ENCODE measurements at places on chromosomes 6 and 20.

- no peak for DNase-seq
These were observed 13.7 kb upstream of the BLCAP start for GRCh38 chr20:37541326-37541725.

- no peak for DNase-seq
These were observed 573.5 kb downstream of the COL12A1 start for GRCh38 chr6:74632196-74632875.

- DNase-seq: no peak
These were observed 19.7 kb upstream of the UTRN start for GRCh38 chr6:144265390-144265789.

- DNase-seq: no peak
These were observed 14.7 kb downstream of the SESN1 start for GRCh38 chr6:109079981-109080380.

DNA sequence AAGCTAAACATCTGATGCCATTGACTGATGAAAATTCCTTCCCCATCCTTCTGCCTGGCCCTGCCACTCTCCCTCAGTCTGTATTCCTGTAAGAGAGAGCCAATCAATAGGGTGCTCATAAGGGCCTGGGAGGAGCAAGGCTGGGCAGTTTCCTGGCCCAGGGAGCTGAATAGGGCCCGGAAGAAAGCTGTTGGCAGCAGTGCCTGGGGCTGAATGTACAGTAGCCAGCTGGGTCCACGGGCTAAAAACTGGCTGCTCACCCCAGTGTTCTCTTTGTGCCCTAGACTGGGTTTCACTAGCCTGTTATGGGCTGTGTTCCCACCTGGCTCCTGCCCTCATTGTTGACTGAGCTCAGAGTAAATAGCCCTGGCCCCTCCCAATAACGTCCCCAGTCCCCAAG lies 1.7 kb upstream of the WFDC2 start:
- DNase-seq: no peak

DNA sequence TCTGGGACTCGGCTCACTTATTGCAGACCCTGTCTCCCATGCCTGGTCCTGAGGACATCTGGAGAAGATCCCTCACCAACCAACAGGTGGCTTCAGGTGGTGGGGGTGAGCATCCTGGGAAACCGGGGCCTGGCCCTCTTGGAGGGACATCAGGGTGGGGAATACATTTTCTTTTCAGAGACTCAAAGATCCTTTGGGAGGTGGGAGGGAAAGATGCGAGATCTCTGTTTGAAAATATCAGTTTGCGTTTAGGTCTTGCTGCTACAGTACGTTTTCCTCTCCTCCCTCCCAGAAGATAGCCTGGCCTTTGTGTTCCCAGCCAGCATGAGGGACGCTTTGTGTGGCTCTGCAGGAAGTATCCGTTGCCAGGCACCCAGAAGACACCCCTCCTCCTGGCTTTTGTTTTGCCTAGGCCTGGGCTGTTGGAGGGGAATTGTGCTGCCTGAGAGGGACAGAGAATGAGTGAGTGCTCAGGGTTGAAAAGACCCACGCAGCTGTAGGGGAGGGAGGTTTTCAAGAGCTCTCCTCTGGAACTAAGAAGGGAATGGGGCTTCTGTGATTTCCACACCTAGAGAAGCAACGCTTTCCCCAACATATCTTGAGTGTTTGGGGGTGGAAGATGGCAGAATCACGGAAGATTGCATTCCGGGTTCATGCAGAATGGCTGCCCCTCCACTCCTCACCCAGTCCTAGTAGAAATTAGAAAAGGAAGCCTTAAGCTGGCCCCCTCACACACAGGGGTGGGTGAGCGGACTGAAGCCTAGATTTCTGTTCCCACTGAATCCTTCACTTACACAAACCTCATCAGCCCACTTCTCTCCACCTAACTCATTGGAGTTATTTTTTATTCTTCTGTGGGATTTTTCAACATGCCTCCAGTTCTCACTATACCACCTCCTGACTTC lies 22.0 kb upstream of the SLC2A12 start:
- no peak for DNase-seq

DNA sequence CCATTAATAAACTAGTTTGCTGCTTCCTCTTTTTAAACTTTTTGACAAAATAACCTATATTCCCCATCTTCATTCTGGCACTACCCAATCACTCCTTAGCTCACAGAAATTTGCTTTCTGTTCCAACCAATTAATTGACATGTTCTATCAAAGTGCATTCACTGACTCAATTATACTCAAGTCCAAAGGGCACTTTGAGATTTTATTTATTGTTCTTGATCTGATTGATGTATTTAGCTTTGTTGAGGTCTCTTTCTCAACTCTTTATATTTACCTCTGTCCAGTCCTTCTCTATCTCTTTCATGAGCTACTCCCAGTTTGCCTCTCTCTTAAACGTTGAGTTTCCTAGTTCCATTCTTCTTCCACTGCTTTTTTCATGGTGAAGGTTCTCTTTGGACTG lies 104.4 kb upstream of the TENT5A start:
- no peak for DNase-seq

DNA sequence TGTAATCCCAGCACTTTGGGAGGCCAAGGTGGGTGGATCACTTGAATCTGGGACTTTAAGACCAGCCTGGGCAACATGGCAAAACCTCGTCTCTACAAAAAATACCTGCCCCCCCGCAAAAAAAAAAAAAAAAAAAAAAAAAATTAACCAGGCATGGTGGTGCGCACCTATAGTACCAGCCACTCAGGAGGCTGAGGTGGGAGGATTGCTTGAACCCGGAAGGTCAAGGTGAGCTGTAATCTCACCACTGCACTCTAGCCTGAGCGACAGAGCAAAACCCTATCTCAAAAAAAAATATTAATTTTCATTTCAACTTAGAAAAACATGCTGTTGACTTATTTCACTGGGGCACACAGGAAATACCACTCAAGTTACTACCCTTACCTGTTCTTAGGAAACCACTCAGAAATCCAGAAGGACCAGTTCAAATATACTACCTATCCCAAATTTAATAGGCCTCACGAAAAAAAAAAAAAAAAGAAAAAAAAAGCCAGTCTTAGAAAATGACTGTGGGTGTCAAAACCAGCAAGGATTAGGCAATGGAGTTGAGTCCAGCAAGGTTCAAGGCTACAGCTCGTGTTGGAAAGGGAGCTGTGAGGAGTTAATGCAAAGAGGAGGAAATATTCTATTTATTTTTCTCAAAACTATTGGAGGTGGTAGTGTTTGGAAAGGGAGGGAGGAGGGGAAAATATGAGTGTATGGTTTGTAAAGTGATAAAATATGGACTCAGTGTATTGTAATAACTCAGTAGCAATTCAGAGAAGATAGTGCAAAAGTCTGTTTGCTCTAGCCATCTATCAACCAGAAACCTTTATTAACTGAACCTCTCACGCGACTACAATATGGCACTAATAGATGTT lies 33.9 kb upstream of the PIM1 start:
- no peak for DNase-seq

DNA sequence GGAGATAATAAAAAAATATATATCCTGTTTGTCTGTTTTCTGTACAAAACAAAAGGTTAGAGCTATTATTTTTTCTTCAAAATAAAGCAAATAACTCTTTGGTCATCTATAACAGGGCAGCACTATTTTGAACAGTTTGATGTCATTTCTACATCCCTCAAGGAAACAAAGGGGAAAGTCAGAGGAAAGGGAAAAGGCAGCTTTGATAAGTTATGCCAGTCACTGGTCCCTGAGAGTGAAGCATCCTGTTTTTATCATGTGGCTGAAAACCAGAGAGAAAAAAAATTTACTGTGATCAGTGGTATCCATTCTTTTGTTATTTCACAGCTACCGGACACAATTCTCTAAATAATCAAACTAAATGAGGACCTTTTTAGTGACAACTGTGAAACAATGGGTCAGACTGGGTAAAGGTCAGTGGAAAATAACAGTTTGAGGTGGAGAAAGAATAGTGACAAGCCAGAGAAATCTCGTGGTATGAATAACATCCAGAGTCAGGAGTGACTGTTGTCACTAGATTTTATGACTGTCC lies 356.0 kb downstream of the HDGFL1 start:
- no peak for DNase-seq

GRCh38 chr6:14787250-14787649 lies 458.6 kb upstream of the JARID2 start:
- DNase-seq: no peak

DNA sequence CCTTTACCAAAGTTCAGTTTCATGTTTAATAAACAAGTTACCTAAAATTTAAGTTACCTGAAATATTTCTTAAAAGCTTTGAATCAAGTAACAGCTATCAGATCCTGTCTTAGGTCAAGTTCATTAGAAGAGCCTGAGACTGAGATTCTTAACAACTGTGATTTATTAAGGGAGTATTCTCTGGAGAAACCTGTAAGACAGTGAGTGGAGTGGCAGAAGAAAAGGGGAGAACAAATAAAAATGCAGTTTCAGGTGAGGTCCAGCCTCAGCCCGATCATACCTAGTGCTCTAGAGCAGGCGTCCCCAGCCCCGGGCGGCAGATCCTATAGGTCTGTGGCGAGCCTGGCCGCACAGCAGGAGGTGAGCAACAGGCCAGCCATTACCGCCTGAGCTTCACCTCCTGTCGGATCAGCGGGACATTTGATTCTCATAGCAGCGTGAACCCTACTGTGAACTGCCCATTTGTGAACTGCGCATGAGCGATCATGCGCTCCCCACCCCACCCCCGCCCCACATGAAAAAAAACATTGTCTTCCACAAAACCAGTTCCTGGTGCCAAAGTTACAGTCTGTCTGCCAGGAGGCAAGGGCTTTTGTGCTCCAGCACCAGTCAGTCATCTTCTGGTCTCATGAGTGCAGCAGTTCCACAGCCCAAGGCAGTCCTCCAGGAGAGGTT lies 59.2 kb upstream of the ADGRB3 start:
- DNase-seq: no peak

GRCh38 chr20:2917266-2917665 lies 44.0 kb downstream of the PTPRA start:
- DNase-seq: no peak

- no peak for DNase-seq
These were observed 122.0 kb downstream of the CDK19 start for GRCh38 chr6:110693296-110693695.

DNA sequence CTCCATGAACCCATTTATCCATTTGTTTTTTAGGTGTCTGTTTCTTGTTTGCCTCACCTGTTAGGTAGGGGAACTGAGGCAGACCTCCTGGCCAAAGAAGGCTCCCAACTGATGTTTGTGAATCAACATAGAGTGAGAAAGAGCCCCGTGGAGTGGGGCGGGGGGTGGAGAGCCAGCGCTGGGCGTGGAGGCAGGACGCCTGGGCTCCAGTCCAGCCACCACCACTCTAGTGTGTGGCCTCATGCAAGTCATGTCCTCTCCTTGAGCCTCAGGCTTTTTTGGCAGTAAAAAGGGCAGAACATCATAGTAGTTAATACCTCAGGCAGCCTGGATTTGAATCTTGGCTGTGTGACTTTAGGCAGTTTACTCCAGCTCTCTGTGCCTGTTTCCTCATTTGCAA lies 42.2 kb upstream of the SCRT2 start:
- no peak for DNase-seq

DNA sequence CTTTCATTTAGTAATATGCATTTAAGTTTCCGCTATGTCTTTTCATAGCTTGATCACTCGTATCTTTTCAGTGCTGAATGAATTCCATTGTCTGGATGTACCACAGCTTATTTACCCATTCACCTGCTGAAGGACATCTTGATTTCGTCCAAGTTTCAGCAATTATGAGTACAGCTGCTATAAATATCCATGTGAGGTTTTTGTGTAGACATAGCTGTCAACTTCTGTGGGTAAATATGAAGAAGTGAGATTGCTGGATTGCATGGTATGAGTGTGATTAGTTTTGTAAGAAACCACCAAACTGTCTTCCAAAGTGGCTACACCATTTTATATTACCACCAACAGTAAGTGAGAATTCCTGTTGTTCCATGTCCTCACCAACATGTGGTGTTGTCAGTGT lies 79.2 kb upstream of the STMND1 start:
- DNase-seq: no peak

- no peak for DNase-seq
These were observed 70.1 kb downstream of the CBFA2T2 start for GRCh38 chr20:33560026-33560425.

GRCh38 chr6:88374553-88374952 lies 208.4 kb upstream of the CNR1 start:
- no peak for DNase-seq

GRCh38 chr20:17300113-17300512 lies 73.3 kb downstream of the PCSK2 start:
- no peak for DNase-seq

DNA sequence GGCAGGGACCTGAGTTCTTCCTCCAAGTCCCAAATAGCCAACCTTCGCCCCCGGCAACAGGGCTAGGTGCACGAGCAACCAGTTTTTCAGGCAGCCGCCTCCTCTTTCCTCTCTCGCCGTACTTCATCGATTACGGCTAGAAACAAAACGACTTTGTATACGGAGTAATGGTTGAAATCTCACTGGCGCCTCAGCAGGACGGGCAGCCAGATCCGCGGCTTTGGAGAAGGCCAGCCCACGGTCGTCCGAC lies 333 bp upstream of the SMIM13 start:
- DNase-seq: no peak

GRCh38 chr6:163331245-163331644 lies 83.3 kb upstream of the QKI start:
- no peak for DNase-seq

DNA sequence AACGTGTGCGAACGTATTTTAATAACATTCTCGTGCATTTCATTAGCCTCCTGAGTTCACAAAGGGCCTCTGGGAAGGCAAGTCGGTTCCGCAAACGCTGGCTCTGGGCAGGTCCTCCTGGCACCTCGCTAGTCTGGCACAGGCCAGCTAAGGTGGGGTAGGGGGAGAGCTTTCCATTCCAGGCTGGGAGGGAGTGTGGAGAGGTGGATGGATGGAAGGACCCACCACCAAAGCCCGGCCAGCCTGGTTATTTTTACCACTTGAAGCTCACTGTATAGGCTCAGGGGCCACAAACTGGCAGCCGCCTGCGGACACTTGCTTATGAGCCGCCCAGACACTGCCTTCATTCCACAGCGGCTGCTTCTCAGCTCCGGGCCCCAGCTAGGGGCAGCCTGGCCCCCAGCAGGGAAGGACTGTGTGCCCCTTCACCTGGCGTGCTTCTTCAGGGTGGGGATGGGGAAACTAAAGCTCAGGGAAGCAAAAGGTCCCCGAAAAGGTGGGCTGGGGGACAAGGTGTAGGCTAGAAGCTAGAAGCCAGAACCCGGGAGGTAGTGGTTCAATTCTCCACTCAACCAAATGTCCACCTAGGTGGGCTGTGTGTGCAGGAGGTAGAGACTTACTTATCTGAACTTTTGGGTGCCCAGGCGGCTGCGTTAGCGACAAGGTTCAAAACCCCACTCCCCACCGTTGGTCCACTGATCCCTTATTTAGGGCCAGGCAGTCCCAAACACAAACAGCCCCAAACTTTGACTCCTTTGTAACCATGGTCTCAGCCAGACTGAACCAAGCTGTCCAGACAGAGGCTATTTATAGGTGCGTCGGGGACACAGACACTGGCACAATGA lies 1.7 kb downstream of the PMEPA1 start:
- no peak for DNase-seq

DNA sequence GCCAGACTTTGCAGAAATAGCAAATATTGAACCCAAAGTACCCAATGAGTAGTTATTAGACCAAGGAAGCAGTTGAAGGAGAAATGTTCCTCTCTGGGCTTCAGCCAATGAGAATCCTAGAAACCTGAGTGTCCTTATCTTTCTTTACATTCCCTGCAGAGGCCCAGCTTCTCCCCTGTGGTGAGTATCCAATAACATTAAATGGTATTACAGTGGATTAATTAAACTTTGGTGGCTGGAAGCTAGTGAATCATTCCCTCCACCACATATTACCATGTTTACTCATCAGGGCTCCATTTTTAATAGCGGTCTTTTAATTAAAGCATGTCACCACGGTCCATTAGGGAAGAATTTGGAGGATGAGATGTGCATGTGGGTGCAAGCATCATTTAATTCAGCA lies 74.0 kb downstream of the UNC5CL start:
- DNase-seq: no peak

All from stimulated activated CD4-positive, alpha-beta T cell treated with anti-CD3 and anti-CD28 coated beads, Interleukin-4, amount 100 ng/mL, for 48 hours (primary cell).